Germinal center (tissue), 1 donor: ENCODE measurements at places on chromosomes 6 and 20.
A peak's percentile ranks its signal among the peaks of the same experiment; 100 is the strongest.

- no peak for DNase-seq
Observed at GRCh38 chr6:168381726-168382458, 59.1 kb upstream of the SMOC2 start.

- no peak for DNase-seq
Observed at GRCh38 chr6:111552958-111553357, 52.7 kb downstream of the TRAF3IP2 start.

- no peak for DNase-seq
Observed at GRCh38 chr6:169131390-169131789, 122.3 kb downstream of the THBS2 start.

- DNase-seq = no peak
Observed at GRCh38 chr6:118530942-118531341, 17.2 kb upstream of the PLN start.

DNA sequence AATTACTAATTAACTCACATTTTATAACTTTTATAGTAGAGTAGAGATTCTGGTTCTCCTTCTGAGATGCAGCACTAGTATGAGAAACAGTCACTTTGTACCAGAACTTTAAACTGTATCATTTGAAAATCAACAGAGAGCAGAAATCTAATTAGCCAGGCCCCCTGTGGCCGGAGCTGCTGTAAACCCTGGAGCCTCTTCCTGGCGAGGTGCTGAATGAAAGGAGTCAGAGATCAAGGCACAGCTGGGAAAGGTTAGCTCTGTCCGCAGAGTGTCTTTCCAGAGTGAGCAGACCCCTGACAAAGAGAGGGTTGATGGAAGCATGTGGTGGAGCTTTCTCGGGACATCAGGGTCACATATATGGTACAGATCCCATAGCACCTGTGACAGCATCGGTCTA is 703.8 kb downstream of the RFPL4B start:
- DNase-seq = no peak

- no peak for DNase-seq
Observed at GRCh38 chr6:144534180-144534579, 249.0 kb downstream of the UTRN start.

- peak; percentile 84 for DNase-seq
Observed at GRCh38 chr20:50957798-50958614, at the start of gene DPM1. Gene DPM1 (minus strand): TSS chr20:50958532. CDS start chr20:50958523, 9 bp downstream.

DNA sequence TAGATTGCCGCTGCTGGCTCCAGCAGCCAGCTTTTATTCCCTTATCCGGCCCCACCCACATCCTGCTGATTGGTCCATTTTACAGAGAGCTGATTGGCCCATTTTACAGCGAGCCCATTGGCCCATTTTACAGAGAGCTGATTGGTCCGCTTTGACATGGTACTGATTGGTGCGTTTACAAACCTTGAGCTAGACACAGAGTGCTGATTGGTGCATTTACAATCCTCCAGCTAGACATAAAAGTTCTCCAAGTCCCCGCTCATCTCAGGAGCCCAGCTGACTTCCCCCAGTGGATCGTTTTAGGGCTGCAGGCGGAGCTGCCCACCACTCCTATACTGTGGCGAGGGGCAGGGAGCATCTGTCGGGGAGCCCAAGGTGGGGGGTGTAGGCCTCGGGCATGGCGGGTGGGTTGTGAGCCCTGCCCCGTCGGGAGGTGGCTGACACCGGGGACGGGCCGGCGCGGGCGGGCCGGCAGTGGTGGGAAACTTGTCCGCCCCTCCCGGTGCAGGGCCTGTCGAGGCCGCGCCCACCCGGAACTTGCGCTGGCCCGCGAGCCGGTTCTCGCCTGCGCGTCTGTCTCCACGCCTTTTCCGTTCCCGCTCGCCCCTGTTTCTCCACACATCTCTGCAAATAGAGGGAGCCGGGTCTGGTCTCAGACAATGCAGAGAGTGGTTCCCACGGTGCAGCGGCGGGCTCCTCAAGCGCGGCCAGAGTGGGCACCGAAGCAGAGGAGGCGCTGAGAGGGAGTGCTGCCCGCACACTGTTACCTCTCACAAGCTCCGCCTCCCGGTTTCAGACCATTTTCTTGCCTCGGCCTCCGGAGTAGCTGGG is 86.1 kb upstream of the STMND1 start:
- no peak for DNase-seq

GRCh38 chr6:30947231-30947630 is 6.5 kb downstream of the MUCL3 start:
- DNase-seq = no peak

GRCh38 chr20:833121-833449 is 430 bp upstream of the FAM110A start:
- DNase-seq = no peak

DNA sequence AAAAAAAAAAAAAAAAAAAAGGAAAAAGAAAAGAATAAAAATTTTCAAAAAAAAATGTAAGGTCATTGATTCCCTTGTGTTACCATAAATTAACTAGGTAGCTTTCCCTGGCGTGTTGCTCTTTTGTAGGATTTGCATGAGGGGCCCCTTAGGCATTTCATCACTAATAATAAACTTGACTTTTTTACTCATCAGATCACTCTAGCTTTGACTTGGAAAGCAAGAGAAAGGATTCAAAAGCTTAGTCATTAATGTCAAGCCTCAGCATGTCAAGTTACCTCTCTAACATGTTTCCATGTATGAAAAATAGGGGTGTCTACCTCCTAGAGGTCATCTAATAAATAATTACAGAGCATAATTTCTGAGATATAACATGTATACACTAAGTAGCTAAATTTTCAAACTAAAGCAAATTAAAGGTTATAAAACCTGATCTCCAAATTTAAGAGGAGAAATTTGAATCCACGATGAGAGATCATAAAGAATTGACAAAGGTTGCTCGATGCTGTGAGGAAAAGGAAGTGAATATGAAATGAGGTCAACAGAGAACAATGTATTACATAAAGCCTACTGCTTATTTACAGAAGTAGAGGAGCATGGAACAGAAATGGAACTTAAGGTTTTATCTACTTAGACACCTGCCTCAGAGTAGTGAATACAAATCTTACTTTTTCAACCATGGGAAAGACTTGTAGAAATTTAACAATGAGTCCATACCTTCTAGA is 86.8 kb downstream of the ARHGAP18 start:
- no peak for DNase-seq

DNA sequence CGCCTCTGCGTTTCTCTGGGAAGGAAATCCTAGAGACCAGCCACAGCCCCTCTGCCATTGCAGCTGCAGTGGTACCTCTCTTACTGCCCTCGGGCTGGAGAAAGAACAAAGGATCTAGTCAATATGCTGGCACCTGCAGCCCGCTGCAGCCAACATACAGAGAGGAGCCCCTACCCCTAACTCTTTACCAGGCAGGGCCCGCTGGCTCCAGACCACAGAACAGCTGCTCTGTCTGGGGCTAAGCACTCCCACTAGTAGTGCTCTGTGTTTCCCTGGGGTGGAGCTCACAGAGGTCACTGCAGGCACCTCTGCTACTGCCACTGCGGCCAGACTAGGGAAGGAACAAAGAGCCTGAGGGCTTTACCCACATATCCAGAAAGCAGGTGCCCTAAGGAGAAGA is 93.8 kb upstream of the IMPG1 start:
- DNase-seq = no peak

GRCh38 chr20:62308102-62308822 is 5.5 kb downstream of the ADRM1 start:
- DNase-seq = no peak

DNA sequence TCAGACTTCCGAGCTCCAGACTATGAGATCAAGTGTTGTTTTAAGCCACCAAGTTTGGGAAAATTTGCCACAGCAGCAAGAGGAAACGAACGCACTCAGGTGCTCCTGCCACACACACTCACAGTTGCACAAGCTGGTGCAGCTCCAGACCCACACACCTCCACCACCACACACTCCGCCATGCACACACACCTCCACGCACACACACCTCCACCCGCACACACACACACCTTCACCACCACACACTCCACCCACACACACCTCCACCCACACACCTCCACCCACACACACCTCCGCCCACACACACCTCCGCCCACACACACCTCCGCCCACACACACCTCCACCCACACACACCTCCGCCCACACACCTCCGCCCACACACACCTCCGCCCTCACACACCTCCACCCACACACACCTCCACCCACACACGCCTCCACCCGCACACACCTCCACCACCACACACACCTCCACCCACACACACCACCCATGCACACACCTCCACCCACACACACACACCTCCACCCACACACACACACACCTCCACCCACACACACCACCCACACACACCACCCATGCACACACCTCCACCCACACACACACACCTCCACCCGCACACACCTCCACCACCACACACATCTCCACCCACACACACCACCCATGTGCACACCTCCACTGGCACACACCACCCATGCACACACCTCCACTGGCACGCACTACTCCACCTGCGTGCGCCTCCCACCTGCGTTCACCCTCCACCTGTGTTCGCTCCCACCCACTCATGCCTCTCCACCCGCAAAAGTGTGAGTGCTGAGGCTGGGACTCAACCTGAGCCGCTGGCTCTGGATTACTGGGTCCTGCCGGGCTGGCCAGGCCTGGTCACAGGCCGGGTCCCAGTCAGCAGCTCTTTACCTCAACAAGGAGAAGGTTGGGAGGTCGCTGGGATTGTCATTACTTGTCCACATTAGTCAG is 175.6 kb downstream of the BMP7 start:
- DNase-seq = no peak
